ENCODE measurements at places on chromosomes 4 and X.

- DNase-seq = no peak
Observed at GRCh38 chr4:102612824-102613366, 111.7 kb downstream of the NFKB1 start.

DNA sequence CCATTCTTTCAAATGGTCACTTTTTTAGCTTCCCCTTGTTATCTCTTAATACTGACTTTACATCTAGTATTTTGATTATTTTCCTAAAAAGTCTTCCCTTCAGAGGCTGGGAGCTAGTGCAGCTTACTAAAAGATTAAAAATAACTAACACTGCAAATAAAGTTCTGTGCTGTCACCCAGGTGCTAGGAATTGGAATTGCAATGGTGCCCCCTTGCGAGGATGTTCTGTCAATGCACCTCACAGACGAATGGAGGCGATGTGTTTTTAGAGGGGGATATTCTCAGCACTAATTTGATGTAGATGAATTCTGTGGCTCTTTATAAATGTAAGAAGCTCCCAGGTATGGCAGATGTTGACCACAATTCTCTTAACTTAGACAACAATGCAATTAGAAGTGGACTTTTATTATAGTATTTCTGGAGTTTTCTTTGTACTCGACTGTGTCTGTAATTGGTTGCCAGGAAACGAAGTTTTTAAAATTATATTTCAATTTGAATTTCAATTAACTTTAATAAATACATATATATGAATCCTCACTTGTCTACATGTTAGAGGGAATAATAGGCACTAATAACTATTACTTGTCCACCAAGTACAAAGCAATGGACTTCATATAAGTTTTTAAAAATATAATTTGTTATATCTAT, 22.0 kb upstream of the SMIM31 start:
- peak; percentile 50 for DNase-seq

GRCh38 chr4:137641544-137641943, 109.2 kb upstream of the PCDH18 start:
- DNase-seq = no peak

DNA sequence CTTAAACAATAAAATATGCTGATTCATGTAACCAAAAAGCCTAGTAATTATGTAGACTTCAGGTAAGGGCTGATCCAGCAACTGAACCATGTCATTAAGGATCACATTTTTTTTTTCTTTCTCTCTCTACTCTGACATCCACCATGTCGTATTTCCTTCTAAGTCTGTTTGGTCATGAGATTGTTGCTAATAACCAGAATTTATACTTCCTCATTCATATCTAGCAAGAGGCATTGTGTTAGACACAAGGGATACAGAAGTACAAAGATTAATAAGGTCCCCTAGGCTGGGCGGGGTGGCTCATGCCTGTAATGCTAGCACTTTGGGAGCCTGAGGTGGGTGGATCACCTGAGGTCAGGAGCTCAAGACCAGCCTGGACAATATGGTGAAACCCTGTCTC, 24.1 kb downstream of the PHEX start:
- DNase-seq = no peak

GRCh38 chr4:88230969-88231771, 53.2 kb downstream of the PPM1K start:
- DNase-seq = no peak

DNA sequence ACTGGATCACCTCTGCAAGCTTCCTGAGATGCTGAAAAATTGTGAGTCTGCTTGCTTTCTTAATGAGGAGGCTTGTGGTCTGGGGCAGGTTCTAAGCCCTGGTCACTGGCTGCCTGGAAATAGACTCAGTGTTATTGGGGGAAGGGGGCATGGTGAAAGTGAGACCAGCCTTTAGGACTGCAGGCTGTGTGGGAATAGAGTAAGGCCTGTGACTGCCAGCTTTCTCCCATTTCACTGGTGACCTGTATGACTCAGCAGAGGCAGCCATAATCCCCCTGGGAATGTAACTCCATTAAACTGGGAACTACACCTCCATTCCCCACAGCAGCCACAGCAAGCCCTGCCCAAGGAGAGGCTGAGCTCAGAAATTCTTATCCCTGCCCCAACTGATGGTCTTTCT, 55.9 kb upstream of the IL15 start:
- no peak for DNase-seq

All from RKO (cell line).